Activated naive CD4-positive, alpha-beta T cell treated with anti-CD3 and anti-CD28 coated beads, Interleukin-2, amount 50 U/mL, for 72 hours (primary cell): ENCODE measurements at places on chromosomes 12 and 14.

DNA sequence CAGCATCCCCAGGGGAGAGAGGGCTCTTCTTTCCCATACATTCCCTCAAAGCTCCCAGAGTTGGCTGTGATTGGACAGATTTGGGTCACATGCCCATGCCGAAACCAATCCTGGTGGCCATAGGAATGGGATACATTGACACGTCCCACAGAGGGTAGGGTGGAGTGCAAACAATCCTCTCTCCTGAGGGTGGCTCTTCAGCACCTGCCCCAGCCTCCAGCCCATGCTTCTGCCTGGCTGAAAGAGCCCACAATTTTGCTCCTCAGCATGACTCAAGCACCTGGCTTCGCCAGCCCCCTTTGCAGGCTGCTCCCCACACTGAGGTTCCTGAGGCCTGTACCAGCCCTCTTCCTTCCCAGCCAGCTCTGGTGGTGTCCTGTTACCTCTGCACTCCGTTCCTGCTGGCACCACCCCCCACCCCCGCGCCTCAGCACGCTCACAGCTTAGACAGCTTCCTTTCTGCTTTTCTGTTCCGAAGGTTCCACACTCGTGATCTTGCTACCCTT, 71.7 kb downstream of the CCDC92 start:
- DNase-seq = no peak

- DNase-seq = no peak
Observed at GRCh38 chr12:101086490-101087135, 123.4 kb downstream of the SLC5A8 start.

GRCh38 chr12:106551410-106551809, 31.4 kb upstream of the RFX4 start:
- no peak for DNase-seq

- no peak for DNase-seq
Observed at GRCh38 chr12:770479-770878, 18.1 kb downstream of the WNK1 start.

GRCh38 chr12:97200181-97200580, 262.4 kb upstream of the RMST start:
- DNase-seq = no peak

GRCh38 chr14:56189307-56189706, 71.1 kb downstream of the PELI2 start:
- no peak for DNase-seq

- DNase-seq = no peak
Observed at GRCh38 chr14:35699791-35700444, 109.2 kb downstream of the RALGAPA1 start.

- no peak for DNase-seq
Observed at GRCh38 chr12:129332286-129332685, 479.0 kb downstream of the GLT1D1 start.

DNA sequence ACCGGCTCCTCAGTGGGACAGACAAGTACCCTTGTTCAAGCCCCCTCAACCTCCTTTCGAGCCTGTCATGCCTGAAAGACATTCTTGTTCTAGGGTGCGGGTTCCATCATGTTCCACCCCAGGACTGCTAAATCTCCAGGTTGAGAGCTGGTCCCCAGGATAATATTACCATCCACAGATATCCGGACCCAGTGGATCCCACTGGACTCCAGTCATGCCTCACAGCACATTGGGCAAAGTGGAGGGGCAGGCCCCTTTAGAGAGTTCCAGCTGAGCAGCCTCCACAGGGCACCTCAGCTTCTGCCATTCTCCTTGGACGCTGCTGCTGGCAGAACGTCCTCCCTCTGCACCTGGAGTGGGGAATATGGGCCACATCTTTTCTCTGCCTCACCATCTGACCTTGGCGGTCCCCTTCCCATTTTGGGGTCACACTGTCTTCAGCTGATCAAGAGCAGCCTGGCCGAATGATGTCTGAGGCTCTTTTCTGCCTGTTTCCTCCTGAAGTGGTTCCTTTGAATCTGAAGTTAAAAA, 137.4 kb downstream of the BCL11B start:
- no peak for DNase-seq

DNA sequence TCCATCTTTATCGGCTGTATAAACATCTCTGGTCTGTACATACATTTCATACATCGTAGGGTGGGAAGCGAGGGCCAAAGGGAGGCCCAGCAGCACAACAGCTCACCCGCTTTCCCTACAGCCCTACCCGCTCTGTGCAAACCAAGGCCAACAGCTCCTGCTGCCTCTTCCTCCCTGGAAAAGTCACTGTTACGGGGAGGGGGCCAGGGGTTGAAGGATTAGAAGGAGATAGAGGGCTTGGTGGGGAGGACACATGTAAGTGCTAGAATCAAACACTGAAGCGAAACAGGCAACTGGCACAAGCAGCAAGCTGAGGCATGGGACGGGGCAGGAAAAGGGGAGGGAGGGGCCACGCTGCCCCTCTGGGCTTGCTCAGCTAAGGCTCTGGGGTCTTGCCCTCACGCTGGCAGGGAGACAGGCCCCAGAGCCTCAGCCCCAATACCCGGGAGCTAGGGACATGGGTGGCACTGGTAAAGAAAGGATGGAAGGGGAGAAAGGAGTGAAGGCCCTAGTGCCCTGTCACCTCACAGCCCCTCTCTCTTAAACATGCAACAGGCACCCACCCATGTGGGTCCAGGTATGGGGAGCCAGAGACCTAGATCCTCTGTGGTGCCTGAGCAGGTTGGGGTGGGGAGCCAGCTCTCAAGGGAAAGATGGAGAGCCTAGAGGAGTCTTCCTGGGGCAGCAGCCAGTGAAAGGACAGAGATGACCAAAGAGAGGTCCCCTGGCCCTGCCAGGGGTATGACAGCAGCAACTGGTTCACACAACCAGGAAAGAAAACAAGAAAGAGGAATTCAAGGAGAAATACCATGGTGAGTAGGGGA, 14.4 kb downstream of the SPRYD3 start:
- DNase-seq = no peak

DNA sequence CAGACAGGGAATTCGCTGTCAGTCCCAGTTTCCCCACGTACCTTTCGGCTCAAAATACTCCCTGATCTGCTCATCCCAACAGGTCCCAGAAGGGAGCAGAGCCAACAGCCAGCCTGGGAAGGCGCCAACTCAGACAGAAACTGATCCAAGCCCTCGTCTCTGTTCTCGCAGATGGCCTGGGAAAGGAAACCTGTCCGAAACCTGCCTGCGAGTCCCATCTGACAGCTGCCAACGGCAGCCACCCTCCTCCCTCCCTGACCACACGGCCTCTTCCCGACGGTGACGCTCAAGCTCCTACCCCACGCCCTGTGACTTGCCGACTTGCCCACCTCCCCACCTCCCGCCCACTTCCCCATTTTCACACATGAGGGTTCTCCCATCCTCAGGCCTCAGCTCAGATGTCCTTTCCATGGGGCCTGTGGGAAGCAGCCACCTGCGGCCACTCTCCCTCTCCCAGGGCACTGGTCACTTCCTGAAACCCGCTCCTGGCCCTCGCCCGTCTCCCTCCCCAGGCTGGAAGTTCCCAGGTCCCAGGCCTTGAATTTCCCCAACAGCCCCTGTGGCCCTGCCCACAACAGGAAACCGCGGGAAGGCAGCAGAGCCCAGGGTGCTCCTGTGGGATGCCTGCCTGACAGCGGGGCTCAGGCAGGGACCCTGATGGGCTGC, 60.9 kb upstream of the FBRSL1 start:
- no peak for DNase-seq

GRCh38 chr14:49584058-49584457, 2.1 kb downstream of the RPS29 start:
- DNase-seq = no peak

DNA sequence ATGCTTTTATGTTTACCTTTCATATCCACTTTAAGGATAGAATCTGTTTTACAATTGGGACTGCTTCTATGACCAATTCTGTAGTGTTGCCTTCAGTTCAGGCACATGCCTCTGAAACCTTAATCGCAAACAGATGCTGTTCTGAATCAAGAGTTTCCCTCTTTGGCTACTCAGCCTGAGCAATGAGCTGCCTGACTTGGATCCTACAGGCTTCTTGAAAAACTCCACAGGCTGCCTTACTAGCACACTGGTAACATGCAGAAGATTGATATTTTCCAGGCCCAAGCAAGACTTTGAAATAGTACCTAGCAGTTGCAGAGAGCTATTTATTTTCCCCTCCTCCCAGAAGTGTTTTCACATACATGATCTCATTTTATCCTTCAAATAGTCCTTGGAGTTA, 34.8 kb upstream of the PMCH start:
- DNase-seq = no peak

DNA sequence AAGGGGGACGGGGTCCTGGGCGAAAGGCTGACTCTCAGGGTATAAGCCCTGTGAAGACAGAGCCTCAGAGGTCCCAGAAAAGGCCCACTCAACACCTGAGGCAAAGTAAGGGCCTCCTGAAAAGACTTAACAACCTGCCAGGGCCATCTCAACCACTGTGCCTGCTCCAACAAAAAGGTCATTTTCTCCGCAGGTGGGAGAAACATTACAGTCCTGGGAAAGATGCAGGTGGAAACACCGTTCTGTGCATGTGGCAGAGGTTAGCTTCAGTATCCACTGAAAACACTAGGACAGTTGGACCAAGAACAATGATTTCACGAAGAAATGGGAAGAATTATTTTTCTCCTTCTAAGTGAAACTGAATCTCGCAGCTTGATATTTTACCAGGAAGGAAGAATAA, 50.9 kb downstream of the CCDC88C start:
- DNase-seq = no peak

DNA sequence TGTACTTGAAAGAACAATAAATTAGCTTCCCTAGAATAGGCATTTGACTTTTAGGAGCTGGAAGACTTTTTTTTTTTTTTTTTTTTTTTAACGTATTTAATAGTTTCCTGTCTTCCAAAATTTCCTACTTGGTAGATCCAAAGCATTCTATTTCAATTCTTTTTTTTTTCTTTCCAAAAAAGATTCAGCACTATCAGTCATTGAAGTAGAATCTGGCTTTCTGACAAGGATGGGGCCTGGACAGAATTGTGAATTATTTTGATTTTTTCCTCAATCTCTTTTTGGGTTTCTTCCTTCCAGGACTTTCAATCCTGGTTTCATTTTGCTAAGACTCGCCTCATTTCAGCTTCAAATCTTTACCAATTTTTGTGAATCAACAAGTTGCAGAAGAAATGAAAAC, 21.2 kb downstream of the GNG2 start:
- DNase-seq = no peak
